ENCODE measurements at places on chromosomes 6 and 20. TPM values are rescaled to one million over a fixed set of nuclear protein-coding genes. Genes with fewer than 3 reads are reported as not detected.

DNA sequence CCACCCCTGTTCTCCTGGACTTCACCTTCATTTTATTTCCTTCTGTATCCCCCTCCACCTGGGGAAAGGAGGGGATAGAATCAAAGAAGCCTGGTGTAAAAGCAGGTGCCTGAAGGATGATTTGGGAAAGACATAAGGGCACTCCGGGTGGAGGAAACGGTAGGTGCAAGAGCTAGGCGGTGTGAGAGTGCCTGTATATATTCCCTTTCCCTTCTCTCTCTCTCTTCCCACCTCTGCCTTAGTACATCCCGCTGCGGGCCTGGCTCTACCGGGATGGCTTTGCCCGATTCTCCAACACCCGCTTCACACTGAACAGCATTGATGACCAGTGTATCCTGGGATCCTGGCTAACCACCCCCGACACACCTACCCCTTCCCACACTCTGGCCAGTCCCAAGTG, 26.2 kb downstream of the PDRG1 start:
- no peak overlapping the region for H3K27ac ChIP-seq
- no peaks in the 10 kb centered on the region for H3K4me1 ChIP-seq
- no peaks in the 10 kb centered on the region for H3K27me3 ChIP-seq
- no peaks in the 10 kb centered on the region for H3K36me3 ChIP-seq
- no peak for DNase-seq

Gene ALDH8A1
- 2.2 TPM for total RNA-seq

Gene NTSR1
- total RNA-seq: 0.38 TPM

Gene HRH3
- total RNA-seq: not detected

DNA sequence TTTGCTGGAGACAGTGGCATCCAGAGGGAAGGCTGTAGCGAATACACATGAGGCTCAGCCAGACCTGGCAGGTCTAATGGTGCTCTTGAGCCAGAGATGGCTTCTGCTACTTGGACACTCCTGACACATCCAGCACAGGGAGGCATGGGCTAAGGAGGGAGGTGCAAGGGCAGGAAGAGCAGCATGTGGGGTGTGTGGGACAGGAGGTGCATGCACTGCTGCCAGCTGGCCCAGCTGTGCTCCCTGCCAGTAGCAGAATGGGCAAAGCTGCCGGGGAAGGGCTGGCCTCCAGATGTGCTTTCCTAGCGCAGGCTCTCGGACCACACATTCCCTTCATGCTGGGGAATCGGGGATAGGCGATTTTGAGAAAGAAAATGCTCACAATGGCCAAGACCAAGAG, 309.2 kb downstream of the CDC5L start:
- DNase-seq: no peak
- H3K4me3 ChIP-seq: no peak overlapping the region
- H3K27me3 ChIP-seq: no peaks in the 10 kb centered on the region
- H3K27ac ChIP-seq: no peak overlapping the region
- H3K4me1 ChIP-seq: no peaks in the 10 kb centered on the region

GRCh38 chr20:16054985-16055384, 518.3 kb downstream of the KIF16B start:
- no peak overlapping the region for H3K27ac ChIP-seq
- no peak overlapping the region for H3K4me3 ChIP-seq
- H3K4me1 ChIP-seq: no peaks in the 10 kb centered on the region
- DNase-seq: no peak
- no peaks in the 10 kb centered on the region for H3K36me3 ChIP-seq
- H3K27me3 ChIP-seq: no peaks in the 10 kb centered on the region

Gene CD164
- 222 TPM for total RNA-seq

Gene TSHZ2
- 30.2 TPM for total RNA-seq

Gene CLPSL2
- total RNA-seq: not detected

DNA sequence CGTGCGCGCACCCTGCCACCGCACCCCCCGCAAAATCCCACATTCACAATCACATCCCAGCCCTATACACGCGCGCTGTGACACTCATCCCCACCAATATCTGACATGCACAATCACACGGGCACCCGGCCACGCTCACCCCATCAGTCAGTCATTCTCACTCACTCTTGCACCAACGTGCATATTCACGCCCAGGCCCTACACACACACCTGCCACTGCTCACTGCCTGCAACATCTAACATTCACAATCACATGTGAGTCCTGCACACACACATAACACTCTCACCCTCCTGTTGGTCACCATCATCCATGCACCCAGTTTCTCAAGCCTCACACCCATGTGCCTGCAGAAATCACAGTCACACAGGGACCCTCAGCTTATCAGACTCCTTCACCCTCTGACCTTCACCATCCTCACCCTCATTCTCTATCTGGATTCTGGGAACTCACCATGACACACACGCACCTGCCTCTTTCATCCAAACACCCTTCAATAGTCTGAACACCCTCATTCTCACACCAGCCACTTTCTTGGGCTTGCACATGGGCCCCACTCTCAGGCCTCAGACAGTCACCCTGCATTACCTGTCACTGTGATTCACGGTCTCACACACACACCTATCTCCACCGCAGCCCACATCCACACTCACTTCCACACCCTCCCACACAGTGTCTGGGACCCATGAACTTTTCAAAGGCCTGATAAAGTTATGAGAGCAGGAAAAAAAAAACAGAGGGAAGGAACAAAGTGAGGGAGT, 748 bp upstream of the ATP9A start:
- peaks cover 5% of the 10 kb centered on the region for H3K4me1 ChIP-seq
- H3K36me3 ChIP-seq: no peaks in the 10 kb centered on the region

GRCh38 chr6:11682561-11682975, 96.0 kb downstream of the ADTRP start:
- H3K36me3 ChIP-seq: no peaks in the 10 kb centered on the region
- no peak overlapping the region for H3K4me3 ChIP-seq
- H3K4me1 ChIP-seq: no peaks in the 10 kb centered on the region
- H3K27ac ChIP-seq: no peak overlapping the region

Gene SAMD5
- not detected for total RNA-seq

DNA sequence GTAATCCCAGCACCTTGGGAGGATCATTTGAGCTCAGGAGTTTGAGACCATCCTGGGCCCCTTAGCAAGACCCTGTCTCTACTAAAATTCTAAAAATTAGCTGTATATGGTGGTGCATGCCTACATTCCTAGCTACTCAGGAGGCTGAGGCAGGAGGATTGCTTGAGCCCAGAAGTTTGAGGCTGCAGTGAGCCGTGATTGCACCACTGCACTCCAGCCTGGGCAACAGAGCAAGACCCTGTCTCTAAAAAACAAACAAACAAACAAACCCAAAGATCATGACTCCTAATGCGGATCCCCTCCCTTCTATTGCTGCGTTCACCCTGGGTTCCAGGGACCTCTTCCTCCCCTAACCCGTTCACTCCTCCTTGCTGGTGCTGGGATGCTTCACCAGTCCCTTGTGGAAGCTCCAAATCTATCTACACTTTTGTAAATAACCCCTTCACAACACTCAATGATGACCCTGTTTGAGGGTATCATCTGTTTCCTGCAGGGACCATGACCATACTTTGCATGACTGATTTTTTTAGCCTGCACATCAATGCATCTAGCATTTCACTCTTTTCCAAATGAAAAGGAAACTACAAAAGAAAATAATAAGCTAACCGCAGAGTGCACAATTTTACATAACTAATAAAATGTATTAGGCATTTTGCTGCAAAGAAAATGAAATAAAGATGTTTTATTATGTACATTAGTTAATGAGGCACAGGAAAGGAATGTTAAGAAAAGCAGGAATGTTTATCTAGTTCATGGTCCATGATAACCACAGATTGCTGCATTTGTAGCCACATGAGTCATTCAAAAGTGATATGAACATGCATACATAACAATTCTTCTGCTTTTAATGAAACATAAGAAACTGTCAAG, 30.5 kb upstream of the IPCEF1 start:
- no peaks in the 10 kb centered on the region for H3K4me1 ChIP-seq
- DNase-seq: no peak
- H3K36me3 ChIP-seq: no peaks in the 10 kb centered on the region
- no peaks in the 10 kb centered on the region for H3K27me3 ChIP-seq
- H3K27ac ChIP-seq: no peak overlapping the region
- no peak overlapping the region for H3K4me3 ChIP-seq

GRCh38 chr6:149373511-149373910, 26.6 kb upstream of the SUMO4 start:
- H3K36me3 ChIP-seq: peaks cover 20% of the 10 kb centered on the region
- H3K27me3 ChIP-seq: no peaks in the 10 kb centered on the region
- peaks cover 70% of the 10 kb centered on the region for H3K4me1 ChIP-seq
- no peak overlapping the region for H3K27ac ChIP-seq

Gene PTGIS
- not detected for total RNA-seq

Gene EXOC2
- 47.6 TPM for total RNA-seq

Gene SUMO4
- 6.8 TPM for total RNA-seq

- H3K36me3 ChIP-seq: peaks cover 64% of the 10 kb centered on the region
- DNase-seq: no peak
- no peaks in the 10 kb centered on the region for H3K4me1 ChIP-seq
- H3K27ac ChIP-seq: no peak overlapping the region
- no peaks in the 10 kb centered on the region for H3K27me3 ChIP-seq
- no peak overlapping the region for H3K4me3 ChIP-seq
These were observed 163.2 kb downstream of the DTNBP1 start for GRCh38 chr6:15499591-15499990.

DNA sequence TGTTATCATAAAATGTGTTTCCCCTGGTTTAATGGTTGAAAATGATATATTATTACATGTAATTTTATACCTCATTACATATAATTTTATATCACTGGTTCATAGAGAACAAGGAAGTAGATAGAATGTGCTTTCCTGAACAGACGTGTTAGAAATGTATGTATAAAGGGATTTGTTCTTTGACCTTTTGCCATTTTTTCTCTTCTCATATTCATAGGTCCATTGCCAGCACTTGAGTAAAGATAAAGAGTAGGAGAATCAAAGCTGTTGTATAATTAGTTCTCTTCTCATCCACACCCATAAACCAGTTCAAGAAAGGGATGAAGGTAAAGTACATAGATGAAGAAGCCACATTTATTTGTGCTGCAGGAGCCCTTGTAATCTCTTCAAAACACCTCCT, 46.7 kb downstream of the RNF217 start:
- H3K27ac ChIP-seq: no peak overlapping the region
- H3K36me3 ChIP-seq: no peaks in the 10 kb centered on the region
- no peaks in the 10 kb centered on the region for H3K27me3 ChIP-seq
- H3K4me1 ChIP-seq: no peaks in the 10 kb centered on the region

Data from CD4-positive, alpha-beta memory T cell (primary cell).